Activated CD4-positive, alpha-beta memory T cell treated with anti-CD3 and anti-CD28 coated beads, Interleukin-2, amount 10 ng/mL, durations not matched to agents 7 days and 5 days (primary cell): ENCODE measurements at places on chromosomes 5 and 9.
A peak's percentile ranks its signal among the peaks of the same experiment; 100 is the strongest.

- no peak overlapping the region for H3K27ac ChIP-seq
- DNase-seq = no peak
- H3K27me3 ChIP-seq = no peaks in the 10 kb centered on the region
Observed at GRCh38 chr9:15778861-15779260, 226.0 kb downstream of the CCDC171 start.

DNA sequence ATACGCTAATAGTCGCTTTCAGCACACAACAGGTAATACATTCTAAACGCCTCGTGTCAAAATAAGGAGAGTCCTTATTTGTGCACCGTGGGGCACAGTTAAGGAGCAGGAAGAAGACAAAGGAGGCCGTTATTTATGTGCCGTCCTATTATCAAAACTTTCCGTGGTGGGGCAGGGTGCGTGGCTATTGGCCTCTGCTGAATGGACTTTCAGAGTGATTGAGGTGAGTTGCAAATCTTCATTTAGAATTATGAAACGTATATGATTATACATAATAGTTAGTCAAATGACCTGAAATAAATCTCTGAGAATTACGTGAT is 833 bp downstream of the C5orf24 start:
- peaks cover 29% of the 10 kb centered on the region for H3K36me3 ChIP-seq
- H3K4me1 ChIP-seq = peaks cover 39% of the 10 kb centered on the region
- peak overlapping the region; percentile 93 for H3K27ac ChIP-seq
- DNase-seq = peak; percentile 42
- no peaks in the 10 kb centered on the region for H3K27me3 ChIP-seq
- peak overlapping the region; percentile 80 for H3K4me3 ChIP-seq

GRCh38 chr5:143537056-143537455 is 133.6 kb upstream of the NR3C1 start:
- no peaks in the 10 kb centered on the region for H3K27me3 ChIP-seq
- no peaks in the 10 kb centered on the region for H3K36me3 ChIP-seq
- H3K4me3 ChIP-seq = no peak overlapping the region
- H3K27ac ChIP-seq = no peak overlapping the region
- H3K4me1 ChIP-seq = no peaks in the 10 kb centered on the region

DNA sequence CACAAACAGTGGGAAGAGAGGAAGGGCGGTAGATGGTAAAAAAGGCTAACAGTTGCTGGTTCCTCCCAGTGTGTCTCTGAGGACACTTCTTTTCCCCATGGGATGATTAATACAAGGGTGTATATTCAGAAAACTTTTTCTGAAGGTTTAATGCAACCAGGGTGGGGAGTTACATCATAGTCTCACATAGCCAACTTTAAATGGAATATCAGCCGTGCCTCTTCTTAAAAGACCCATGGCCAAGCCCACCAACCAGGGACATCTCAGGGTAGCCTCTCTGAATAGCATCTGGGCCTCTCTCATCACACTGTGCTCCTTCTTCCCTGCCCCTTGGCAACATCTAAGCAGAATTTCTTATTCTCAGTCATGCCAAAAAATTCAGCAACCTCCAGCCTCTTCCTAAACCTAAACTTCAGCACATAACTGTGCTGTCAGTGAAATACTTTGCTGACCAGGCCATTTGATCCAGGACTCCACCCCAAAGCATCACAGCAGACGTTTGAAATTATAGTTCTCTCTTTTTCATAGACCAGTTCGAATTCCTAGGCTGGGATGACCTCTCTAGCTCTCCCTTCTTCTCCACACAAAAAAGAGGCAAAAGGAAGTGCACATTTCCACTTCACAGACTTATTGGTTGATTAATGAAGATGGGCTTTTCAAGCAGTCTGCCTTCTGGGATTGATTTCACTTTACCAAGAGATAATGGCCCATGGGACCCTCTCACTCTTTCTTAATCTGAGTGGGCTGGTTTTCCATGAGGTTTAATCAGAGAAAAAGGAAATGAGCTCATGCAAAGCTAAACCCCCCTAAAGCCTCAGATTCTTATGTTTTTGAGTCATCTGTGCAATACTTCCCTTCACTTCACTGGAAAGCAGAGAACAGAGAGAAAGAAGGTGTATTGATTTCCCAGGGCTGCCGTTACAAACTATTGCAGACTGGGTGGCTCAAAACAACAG is 85.1 kb upstream of the RAI14 start:
- no peak for DNase-seq
- H3K27me3 ChIP-seq = no peaks in the 10 kb centered on the region
- H3K4me1 ChIP-seq = no peaks in the 10 kb centered on the region
- no peak overlapping the region for H3K27ac ChIP-seq
- H3K36me3 ChIP-seq = no peaks in the 10 kb centered on the region

GRCh38 chr5:147156012-147156411 is 78.8 kb upstream of the STK32A start:
- H3K36me3 ChIP-seq = no peaks in the 10 kb centered on the region
- no peaks in the 10 kb centered on the region for H3K4me1 ChIP-seq
- no peak overlapping the region for H3K27ac ChIP-seq
- no peak overlapping the region for H3K4me3 ChIP-seq

GRCh38 chr5:9428272-9428671 is 117.6 kb downstream of the SEMA5A start:
- H3K36me3 ChIP-seq = no peaks in the 10 kb centered on the region
- DNase-seq = no peak
- no peak overlapping the region for H3K4me3 ChIP-seq
- H3K27ac ChIP-seq = no peak overlapping the region
- no peaks in the 10 kb centered on the region for H3K4me1 ChIP-seq
- H3K27me3 ChIP-seq = no peaks in the 10 kb centered on the region

GRCh38 chr9:76311537-76311936 is 82.7 kb downstream of the RFK start:
- no peaks in the 10 kb centered on the region for H3K36me3 ChIP-seq
- DNase-seq = no peak
- H3K4me3 ChIP-seq = no peak overlapping the region

DNA sequence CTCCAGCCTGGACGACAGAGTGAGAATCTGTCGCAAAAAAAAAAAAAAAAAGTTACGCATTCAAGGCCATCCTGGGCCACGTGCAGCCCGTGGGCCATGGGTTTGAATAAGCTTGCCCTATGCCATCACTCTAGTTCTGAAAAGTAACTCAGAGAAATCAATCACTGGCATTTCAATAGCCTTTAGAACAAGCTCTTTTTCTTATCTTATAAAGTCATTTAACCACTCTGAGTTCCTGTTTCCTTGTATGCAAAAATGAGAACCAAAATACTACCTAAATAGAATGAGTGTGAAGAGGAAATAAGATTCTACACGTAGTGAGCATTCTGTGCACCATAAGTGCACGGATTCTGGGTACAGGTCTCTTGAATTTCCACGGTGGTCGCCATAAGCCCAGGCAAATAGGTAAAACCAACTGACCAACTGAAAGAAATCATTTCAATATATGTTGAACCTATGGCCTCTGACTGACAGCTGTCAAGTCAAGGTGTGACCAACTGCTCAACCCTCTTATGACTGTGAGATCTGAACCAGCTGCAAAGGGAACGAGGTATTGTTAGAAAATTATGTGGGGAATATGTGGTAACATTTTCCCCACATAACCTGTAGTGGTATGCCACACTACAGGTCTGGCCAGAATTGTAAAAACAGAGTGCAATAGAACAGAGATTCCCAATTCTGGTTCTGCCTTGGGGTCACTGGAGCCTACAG is 143.9 kb upstream of the LHFPL2 start:
- H3K4me3 ChIP-seq = no peak overlapping the region
- DNase-seq = no peak
- H3K27me3 ChIP-seq = no peaks in the 10 kb centered on the region
- no peak overlapping the region for H3K27ac ChIP-seq
- peaks cover 13% of the 10 kb centered on the region for H3K4me1 ChIP-seq
- no peaks in the 10 kb centered on the region for H3K36me3 ChIP-seq

- H3K4me1 ChIP-seq = peaks cover 58% of the 10 kb centered on the region
- peaks cover 8% of the 10 kb centered on the region for H3K27me3 ChIP-seq
- H3K27ac ChIP-seq = peak overlapping the region; percentile 90
- DNase-seq = peak; percentile 82
- H3K4me3 ChIP-seq = peak overlapping the region; percentile 15
- peaks cover 13% of the 10 kb centered on the region for H3K36me3 ChIP-seq
Observed at GRCh38 chr9:88322906-88323566, 65.2 kb upstream of the SPIN1 start.

DNA sequence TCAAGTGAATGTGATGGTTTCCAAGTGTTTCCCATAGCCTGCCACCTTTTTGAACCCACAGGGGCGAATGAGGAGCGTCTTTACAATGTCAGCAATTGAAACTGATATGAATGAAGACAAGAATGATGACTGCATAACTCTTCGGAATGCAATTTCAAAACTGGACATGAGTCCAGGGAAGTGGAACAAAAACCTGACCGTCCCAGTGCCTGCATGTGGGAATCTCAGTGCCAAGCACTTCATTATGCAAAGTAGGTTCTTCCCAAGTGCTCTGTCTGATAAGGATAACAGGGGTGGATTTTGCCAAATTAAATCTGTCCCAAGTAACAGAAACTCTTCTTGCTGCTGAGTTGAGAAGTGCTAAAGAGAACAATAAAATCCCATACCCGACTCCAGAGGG is 243.8 kb upstream of the ADAMTS16 start:
- no peak for DNase-seq
- no peaks in the 10 kb centered on the region for H3K4me1 ChIP-seq
- H3K27me3 ChIP-seq = no peaks in the 10 kb centered on the region
- H3K27ac ChIP-seq = no peak overlapping the region
- H3K36me3 ChIP-seq = no peaks in the 10 kb centered on the region

DNA sequence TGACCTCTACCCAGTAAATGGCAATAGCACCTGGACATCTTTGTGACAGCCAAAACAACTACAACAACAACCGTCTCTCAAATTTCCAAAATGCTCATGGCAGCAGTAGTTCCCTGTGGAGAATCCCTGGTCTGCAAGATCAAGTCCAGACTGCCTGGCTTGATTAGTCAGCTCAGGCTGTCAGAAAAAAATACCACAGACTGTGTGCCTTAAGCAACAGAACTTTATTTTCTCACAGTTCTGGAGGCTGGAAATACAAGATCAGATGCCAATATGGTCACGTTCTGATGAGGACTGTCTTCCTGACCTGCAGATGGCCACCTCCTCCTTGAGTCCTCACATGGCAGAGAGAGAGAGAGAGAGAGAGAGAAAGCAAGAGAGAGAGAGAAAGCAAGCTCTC is 52.3 kb upstream of the MOCS2 start:
- no peaks in the 10 kb centered on the region for H3K36me3 ChIP-seq
- H3K4me1 ChIP-seq = no peaks in the 10 kb centered on the region
- peaks cover 5% of the 10 kb centered on the region for H3K27me3 ChIP-seq
- no peak overlapping the region for H3K27ac ChIP-seq
- H3K4me3 ChIP-seq = no peak overlapping the region
- no peak for DNase-seq

DNA sequence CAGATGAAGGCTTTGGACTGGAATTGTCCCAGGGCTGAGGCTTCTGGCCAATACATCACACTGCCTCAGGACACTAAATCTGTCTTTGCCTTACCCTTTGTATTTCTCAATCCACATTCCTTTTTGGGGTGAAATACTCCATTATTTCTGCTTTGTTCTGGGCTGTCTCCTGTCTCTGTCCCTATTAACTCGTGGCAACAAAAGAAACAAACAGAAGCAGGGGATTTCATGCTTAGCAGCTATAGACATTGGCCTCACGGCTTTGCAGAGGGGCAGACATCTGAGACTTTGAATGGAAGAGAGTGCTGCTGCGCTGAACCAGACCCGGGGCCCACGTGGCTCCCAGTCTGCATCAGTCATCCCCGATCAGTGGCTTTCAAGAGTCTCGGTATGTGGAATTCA is 129.7 kb downstream of the ARL15 start:
- H3K27me3 ChIP-seq = no peaks in the 10 kb centered on the region
- H3K36me3 ChIP-seq = no peaks in the 10 kb centered on the region
- H3K4me3 ChIP-seq = no peak overlapping the region
- no peak for DNase-seq
- H3K4me1 ChIP-seq = no peaks in the 10 kb centered on the region
- no peak overlapping the region for H3K27ac ChIP-seq

GRCh38 chr9:91943478-91944470 is 6.3 kb downstream of the ROR2 start:
- H3K27me3 ChIP-seq = peaks cover 52% of the 10 kb centered on the region
- no peak overlapping the region for H3K4me3 ChIP-seq
- peaks cover 7% of the 10 kb centered on the region for H3K4me1 ChIP-seq
- DNase-seq = no peak

DNA sequence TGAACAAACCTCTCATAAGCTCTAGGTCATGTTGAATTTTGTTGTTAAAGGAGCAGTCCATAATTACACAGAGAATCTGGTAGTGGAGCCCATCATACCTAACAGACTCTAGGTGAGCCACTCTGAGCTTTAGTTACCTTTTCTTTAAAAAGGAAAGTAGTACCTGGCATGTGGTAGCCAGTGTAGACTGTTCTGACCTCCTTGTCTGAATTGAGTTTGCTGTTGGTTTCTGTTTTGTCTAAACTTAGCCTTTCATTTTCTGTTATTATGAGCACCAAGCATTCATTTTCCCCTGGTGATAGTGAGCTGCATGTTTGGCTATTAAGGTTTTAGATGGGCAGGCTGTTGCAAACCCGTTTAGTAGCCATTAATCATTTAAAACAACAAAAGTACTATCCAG is 112.2 kb downstream of the MAST4 start:
- no peak for DNase-seq
- no peaks in the 10 kb centered on the region for H3K36me3 ChIP-seq
- peaks cover 5% of the 10 kb centered on the region for H3K27me3 ChIP-seq
